ENCODE measurements at places on chromosomes 7 and 10.

DNA sequence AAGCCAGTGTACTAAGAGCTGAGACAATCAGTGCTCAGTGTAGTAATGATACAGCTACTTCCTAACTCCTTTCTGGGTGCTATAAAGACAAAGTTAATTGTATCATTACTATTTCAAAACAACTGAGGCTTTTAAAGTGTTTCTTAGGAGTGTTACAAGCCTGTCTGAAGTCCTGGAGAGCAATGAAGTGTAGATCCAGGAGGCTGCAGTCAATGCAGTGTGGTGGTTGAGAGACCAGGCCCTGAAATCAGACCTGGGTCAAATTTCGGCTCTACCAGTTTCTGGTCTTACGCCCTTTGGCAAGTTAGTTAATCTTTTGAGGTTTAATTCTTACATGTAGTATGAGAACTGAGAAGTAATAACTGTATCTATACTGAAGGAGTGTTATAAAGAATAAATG lies 387.0 kb downstream of the SDK1 start:
- DNase-seq: no peak

DNA sequence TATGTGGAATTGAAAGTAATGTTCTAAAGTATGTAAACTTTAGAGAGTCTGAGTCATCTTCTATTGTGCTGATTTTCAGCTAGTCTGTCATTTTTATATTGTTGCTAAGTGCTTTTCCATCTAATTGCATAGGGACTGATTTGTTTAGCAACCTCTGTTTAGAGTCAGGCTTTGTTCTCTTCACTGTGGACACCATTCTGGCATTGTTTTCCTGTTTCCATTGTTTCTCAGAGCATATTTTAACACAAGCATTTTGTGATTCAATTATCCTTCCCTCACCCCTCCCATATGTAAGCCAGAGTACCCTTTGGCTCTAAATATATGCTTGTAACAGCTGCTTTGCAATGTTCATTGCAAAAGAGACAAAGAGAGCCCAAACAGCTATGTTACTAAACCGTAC lies 748.4 kb upstream of the PHF14 start:
- no peak for DNase-seq

DNA sequence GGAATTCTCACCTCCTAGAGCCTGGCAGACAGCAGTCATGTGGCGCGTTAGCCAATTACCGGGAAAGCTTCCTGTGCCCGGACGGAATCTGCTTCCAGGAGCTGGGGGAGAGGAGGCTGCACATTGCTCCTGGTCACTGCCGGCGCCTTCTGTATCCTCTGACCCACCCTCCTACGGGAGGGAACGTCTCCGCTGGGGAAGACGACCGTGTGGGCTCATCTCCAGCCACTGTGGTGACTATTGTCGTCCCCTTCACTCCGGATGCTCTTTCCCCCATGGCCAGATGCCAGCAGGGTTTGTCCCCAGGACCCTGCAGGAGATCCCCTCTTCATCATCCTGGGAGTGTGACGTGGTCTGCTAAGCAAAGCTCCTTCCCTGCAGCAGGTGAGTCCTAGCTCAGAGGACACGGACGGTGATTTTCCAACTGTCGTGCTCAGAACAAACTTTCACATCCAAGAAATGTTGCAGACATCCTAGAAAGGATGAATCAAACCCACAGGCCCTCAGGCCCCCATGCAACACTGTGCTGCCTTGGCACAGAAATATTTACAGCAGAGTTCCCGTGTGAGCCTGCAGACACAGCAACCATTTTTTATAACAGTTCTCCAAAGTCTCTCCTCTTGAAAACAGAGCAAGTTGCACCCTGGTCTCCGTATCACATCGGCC lies 29.6 kb upstream of the FAM20C start:
- no peak for DNase-seq

DNA sequence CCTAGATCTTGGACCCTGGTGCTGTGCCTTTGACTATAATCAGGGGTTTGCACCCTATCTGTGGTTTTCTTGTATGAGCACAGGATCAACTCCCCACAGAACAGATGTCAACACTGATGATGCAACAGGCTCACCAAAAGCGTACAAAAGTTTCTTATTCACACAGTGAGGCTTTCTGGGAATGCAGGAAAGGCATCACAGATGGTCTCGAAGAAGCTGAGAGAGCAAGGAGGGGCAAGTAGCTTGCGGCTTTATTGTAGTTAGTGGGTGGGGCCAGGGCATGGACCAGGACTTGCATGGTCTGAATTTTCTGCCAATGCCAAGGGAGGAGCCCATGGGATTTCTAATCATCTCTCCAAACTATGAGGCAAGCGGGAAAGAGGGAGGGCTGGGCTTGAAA lies 46.2 kb downstream of the SEC61G start:
- no peak for DNase-seq

DNA sequence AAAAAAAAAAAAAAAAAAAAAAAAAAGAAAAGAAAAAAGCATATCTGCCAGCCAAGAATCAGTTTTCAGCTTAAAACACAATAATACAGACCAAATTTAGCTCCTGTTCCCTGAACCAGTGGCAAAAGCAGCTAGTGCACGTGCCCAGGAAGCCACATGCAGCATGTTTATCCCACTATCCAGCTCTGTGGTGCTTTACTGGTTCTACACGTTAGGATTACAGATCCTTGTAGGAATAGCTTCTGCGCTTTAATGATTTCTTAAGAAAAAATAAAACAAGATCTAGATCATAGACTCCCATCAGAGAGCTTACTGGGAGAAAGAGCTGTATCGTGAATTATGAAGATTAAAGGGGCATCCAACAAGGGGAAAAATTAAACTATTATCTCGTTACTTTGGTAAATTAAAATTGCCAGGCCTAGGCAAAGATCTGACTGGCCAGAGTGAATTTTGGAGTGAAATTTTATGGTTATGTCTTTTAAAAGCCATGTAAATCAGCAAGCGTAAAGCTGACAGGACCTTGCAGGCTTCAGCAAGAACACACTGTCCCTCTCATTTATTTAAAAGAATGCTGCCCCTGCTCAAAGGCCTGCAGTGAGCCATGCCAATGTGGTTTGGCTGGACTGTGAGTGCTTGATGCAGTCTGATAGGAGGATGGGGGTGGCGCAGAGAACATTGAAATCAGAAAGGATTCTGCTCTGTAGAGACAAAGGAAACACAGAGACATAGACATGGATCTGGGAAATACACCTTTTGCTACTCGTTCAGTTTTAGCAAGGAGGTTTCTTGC lies 177.3 kb upstream of the PHYHIPL start:
- DNase-seq: peak; percentile 54

GRCh38 chr10:60043561-60044241 lies 137.3 kb upstream of the CCDC6 start:
- no peak for DNase-seq

- no peak for DNase-seq
These were observed 116.1 kb upstream of the ZMIZ1 start for GRCh38 chr10:78952686-78953085.

DNA sequence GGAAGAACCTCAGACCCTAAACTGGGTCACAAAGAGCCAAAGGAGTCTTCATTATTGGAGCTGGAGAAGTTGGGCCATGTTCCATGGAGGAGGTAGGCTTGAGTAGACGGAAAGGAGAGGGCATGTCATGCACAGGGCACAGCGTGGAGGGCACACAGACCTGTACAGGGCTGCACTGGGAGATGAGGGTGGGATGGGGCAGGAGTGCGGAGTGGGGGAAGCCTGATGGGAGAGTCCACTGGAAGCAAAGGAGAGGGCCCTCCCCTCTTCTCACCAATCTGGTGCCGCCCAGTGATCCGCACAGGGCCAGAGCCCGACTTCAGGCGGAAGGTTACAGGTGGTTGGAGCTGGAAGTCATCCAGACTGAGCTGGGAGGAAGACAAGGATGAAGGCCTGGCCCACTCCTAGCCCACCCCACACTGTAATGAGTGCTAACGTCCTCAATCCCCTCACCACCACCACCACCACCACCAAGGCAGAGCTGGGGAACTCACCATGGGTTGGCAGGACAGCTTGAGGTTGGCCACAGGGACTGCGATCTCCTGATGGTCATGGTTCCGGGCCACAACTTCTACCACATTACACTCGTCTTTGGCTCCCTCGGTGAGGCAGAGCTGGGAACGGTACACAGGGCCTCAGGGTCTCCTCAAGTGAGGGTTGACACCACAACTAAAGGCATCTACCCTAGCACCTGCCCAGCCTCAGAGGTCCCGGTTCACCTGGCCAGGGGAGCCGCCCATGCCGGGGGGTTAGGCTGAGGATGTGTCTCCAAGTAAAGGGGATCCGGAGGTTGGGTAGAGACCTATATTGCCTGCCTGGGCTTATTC lies 1.0 kb downstream of the NPM3 start:
- DNase-seq: no peak

DNA sequence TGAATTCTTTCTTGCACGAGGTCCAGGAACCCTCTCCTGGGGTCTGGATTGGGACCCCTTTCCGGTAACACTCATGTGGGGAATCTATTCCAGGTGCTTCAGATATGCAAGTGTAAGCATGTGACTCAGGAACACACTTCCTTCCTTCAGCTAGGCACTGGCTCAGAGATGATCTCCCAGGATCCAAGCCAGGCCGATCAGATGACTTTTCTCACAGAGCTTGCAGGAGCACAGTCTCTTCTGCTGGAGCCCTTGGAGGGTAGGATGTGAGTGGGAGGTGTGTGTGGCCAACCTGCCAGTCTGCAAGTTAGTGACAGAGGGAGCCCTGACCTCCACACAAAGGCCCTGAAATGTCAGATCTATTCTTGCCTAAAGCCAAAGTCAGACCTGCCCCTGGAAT lies 108.3 kb downstream of the CPXM2 start:
- no peak for DNase-seq

DNA sequence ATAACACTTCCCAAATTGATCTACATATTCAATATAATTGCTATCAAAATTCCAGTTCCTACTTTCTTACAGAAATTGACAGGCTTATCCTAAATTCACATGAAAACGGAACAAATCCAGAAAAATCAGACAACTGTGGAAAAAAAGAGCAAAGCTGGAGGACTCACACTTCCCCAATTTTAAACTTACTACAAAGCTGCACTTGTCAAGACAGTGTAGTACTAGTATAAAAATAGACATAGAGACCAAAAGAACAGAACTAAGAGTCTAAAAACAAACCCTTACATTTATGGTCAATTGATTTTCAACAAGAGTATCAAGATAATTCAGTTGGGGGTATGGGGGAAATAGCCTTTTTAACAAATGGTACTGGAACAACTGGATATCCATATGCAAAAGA lies 27.5 kb downstream of the LMBR1 start:
- no peak for DNase-seq

GRCh38 chr10:93821051-93821772 lies 63.5 kb downstream of the LGI1 start:
- no peak for DNase-seq

GRCh38 chr7:126659124-126659523 lies 593.6 kb downstream of the GRM8 start:
- no peak for DNase-seq

GRCh38 chr10:77983384-77984341 lies 45.7 kb downstream of the POLR3A start:
- DNase-seq: no peak

DNA sequence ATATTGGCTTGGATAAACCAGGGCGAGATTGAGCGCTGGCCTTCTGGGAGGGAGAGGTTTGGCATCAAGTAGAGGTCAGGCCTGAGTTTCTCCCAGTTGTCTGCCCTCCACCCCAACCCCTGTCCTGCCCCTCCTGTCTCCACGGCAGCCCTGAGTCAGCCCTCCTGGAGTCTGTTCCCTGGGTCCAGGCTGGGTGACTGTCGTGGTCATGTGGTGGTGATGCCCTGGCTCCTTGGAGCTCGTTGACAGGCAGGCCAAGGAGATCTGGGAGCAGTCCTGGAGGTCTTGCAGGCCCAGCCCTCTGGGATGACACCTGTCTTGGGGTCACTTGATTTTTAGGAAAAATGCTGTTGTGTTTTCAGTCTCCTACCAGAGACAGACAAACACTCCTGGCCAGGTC lies 53.6 kb upstream of the PODXL start:
- no peak for DNase-seq

DNA sequence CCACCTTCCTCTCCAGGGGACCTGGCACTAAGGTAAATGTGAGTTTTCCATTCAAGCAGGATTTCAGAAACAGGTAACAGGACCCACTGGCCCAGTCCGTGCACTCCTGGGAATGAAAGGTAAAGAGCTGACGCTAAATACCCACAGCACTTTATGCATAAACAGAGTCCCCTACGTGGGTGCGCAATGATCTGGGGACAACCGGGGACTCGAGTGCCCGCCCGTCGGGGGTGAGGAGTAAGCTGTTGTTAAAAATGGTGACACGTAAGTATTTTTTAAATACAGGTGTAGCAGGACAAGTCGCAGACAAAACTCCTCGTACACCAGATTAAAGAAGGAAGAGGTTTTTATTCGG lies 47.2 kb upstream of the PPP2R2D start:
- no peak for DNase-seq

- DNase-seq: no peak
These were observed 125.9 kb upstream of the LYZL2 start for GRCh38 chr10:30755441-30755953.

DNA sequence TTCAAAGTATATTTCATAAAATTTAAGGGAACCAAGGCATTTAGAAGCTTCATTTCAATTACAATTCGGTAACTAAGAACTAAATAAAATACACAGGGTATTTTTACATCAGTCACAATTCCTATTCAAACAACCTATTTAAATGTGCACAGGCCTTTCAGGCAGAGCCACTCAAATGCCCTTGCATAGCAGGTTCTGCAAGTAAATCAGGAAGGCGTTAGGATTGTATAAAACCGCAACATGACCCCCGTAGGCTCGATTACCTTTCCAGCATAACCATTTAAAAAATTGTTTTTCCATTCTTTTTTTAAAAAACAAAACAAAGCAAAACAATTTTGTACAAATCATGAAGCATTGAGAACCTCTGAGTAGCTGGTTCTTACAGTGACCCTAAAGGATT lies 289.9 kb upstream of the SP8 start:
- no peak for DNase-seq
